ENCODE measurements at places on chromosomes 16 and 17.
A peak's percentile ranks its signal among the peaks of the same experiment; 100 is the strongest.

DNA sequence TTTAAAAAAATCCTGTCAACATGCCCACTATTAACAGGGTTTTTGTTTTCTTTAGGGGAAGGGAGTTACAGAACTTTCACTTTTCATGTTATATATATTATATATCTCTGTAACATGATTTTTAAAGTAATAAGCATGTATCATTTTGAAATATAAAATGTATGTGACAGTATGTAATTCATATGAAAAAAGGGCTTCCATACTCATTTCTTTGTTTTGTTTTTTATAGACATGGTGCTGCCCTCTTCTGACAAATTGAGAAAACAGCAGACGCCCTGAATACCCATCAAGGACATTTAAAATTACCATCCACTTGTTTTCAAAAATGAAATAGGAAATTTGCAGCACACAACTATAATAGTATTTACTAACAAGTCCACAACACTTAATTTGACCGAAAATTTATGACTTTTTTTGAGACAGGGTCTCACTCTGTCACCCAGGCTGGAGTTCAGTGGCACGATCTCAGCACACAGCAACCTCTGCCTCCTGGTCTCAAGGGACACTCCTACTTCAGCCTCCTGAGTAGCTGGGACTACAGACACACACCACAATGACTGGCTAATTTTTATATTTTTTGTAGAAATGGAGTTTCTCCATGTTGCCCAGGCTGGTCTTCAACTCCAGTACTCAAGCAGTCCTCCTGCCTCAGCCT is 30.4 kb downstream of the CFDP1 start:
- peak; percentile 79 for DNase-seq

- DNase-seq = no peak
Measured at GRCh38 chr17:16639438-16639837, 14.2 kb downstream of the ZNF624 start.

- DNase-seq = no peak
Measured at GRCh38 chr17:51124640-51125503, 4.2 kb upstream of the SPAG9 start.

GRCh38 chr16:28538733-28539596 is at the start of gene NUPR1:
NUPR1 (minus strand) TSS chr16:28538974; CDS start chr16:28538907, 67 bp downstream.
- DNase-seq = peak; percentile 98

- no peak for DNase-seq
Measured at GRCh38 chr16:85142129-85142513, 29.8 kb upstream of the CIBAR2 start.

DNA sequence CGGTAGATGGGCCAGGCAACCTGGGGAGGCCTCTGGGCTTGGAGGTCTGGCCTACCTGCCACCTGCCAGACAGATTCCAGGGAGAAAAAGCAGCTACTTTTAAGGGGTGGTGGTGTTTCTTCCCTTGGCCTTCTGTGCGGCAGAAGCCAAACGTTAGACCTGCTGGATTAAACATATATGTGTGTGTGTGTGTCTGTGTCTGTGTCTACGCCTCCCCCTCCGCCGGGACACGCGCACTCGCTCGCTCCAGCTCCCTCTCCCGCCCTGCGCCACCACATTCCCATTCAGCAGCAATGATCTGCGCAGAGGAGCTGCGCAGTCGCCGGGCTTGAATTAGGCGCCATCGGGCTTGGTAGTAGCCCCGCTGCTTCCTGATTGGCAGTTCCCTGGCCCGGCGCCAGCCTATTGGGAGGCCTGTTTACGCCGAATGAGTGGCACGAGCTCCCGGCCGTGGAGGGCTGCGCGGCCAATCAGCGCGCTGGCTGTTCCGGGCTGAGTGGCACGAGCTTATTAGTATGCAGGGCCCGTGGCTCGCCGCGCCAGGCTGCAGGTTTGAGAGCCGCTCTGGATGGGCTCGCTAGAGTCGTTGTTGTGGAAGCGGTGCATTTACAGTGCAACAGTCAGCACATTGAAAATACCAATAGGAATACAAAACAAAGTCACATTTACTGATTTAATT is at the start of gene BAHCC1:
TSS of gene BAHCC1 (plus strand) at position 537 of the 679 bp plus-strand sequence. CDS start 4,283 bp downstream, outside the sequence.
- peak; percentile 100 for DNase-seq

DNA sequence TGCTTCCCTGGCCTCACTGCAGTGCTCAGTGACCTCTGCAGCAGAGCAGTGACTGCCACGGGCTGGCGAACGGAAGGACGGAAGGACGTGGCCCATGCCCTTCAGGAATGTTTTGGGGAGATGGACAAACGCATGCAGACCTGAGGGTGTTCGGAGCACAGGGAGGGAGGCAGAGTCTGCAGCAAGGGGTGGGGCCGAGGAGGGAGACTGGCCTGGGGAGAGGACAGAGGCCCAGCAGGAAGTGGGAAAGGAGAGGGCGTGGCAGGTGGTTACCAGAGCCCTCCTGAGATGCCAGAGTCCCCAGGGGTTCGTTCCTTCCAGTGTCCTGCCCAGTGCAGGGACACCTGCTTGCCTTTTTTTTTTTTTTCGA is 21.9 kb downstream of the ADORA2B start:
- no peak for DNase-seq

- DNase-seq = peak; percentile 32
Measured at GRCh38 chr17:32971171-32971570, 20.5 kb upstream of the SPACA3 start.

All from cardiac fibroblast (primary cell).